ENCODE measurements at places on chromosomes 3 and 15. TPM values are rescaled to one million over a fixed set of nuclear protein-coding genes. Genes with fewer than 3 reads are reported as not detected.

Gene KLHL18
- polyA plus RNA-seq, result 15.8 TPM

Gene PLOD2
- polyA plus RNA-seq, result 11.8 TPM

Gene UCN2
- 0.19 TPM for polyA plus RNA-seq

Gene CLDN1
- 2.6 TPM for polyA plus RNA-seq

Gene SCG5
- 8.5 TPM for polyA plus RNA-seq

Gene RPLP1
- 3,818 TPM for polyA plus RNA-seq

Gene MYRIP
- polyA plus RNA-seq, result 0.89 TPM

Gene CLK3
- 46.0 TPM for polyA plus RNA-seq

Gene LOXL1
- 29.7 TPM for polyA plus RNA-seq

Gene NECTIN3
- 26.3 TPM for polyA plus RNA-seq

Gene C3orf22
- not detected for polyA plus RNA-seq

Gene PPM1L
- polyA plus RNA-seq, result 10.0 TPM

Gene GABPB1
- 16.2 TPM for polyA plus RNA-seq

Gene RGMA
- 65.4 TPM for polyA plus RNA-seq

Gene GRK7
- polyA plus RNA-seq, result 0.10 TPM
